ENCODE measurements at places on chromosomes 3 and 15.

DNA sequence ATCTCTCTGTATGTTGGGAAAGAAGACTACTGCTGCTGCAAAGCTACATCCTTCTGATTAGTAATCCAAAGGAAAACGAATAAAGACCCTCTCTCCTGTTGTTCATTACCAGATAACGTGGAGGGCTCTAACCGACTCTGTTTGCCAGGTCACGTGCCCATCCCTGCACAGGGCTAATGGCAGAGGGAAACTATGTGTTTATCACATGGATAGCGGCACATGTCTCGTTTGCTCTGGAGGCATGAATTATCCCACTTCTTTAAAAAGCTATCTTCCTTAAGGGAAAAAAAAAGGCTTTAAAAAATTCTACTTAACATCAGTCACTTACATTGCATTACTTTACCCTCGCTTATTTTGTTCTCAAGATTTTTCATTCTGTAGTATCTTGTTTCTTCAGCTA is 32.9 kb upstream of the APEH start:
- no peak for DNase-seq

GRCh38 chr15:80502782-80503181 is 98.6 kb downstream of the ARNT2 start:
- DNase-seq, result no peak

DNA sequence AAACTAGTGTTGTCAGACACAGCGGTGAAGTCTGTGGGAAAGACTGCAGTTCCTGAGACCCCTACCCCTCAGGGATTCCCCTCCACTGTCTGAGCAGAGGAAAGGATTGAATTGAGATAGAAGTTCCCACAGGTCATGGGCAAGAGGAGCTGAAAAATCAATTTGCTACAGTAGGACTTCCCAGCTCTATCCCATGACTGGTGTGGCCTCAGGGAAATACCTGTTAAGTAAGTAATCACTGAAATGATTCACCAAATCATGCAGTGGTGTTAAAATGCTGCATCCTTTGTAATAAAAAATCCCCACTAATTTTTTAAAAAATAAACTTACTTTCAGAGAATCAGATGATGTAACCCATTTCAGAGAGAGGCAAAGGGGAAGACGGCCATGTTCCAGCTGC is 45.0 kb upstream of the SPRED1 start:
- no peak for DNase-seq

- no peak for DNase-seq
Observed at GRCh38 chr3:126213379-126214028, 33.1 kb upstream of the ALDH1L1 start.

- no peak for DNase-seq
Observed at GRCh38 chr3:127200086-127200691, 7.3 kb downstream of the PRR23E start.

Data from esophagus squamous epithelium (tissue), 5 donors.